ENCODE measurements at places on chromosomes 11 and 22.

DNA sequence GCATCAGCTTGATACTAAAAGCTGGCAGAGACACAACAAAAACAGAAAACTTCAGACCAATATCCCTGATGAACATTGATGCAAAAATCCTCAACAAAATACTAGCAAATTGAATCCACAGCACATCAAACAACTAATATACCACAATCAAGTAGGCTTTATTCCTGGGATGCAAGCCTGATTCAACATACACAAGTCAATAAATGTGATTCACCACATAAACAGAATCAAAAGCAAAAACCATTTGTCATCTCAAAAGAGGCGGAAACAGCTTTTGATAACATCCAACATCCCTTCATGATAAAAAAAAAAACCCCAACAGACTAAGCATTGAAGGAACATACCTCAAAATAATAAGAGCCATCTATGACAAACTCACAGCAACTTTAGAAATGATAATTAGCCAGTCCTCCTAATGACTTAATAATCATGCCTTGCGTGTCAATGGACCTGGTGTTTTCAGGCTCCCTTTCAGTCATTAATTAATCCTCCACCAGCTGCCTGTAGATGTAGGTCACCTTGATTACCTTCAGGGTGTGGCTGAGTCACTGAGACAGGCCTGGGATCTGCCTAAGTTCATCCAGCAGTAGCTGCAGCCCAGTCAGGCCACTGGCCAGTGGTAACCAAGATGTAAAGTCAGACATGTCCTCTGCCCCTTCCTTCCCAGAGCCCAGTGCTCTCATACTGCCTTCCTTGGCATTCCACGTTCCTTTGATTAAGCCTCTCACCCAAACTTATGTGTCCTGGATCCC lies 109.8 kb downstream of the EHF start:
- no peak for DNase-seq

GRCh38 chr11:55697817-55698216 lies 35.8 kb downstream of the OR4C6 start:
- no peak for DNase-seq

- no peak for DNase-seq
Observed at GRCh38 chr11:10418950-10419310, 36.1 kb upstream of the AMPD3 start.

DNA sequence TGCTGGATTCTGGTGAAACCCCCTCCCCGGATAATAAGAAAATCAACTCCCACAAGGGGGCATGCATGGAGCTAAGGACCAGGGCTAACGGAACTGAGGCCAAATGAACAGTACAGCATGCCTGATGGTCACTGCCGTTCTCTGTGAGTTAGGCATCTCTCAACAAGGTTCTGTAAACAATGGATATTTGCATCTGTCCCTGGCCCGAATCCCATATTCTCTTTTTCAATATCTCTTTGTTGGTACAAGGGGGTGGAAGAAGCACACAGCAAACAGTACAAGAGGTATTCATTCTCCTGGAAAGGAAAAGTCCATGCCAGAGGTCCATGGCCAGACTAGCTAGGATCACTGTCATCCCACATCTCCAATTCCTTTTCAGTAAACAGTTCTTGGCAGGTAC lies 32.2 kb upstream of the APOA1 start:
- DNase-seq, result peak; percentile 94

DNA sequence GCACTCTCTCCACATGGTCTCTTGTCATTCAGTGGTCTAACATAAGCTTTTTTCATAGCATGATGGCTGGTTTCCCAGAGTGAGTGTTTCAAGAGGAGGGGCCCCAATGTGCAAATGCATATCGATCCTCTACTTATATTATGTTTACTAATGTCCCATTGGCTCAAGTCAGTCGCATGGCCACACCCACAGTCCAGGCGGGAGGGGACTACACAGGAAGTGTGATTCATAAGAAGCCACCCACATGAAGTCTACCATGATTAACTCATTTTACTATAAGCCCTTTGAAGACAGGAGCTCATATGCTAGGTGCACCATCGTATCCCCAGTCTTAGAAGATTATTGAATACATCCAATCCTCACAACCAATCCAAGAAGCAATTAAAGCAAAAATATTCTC lies 89.5 kb upstream of the ISX start:
- DNase-seq, result no peak

GRCh38 chr11:10891151-10891720 lies 33.4 kb upstream of the ZBED5 start:
- DNase-seq, result no peak

GRCh38 chr22:32839831-32840584 lies 38.5 kb downstream of the TIMP3 start:
- DNase-seq, result no peak

- DNase-seq, result no peak
Observed at GRCh38 chr22:24224468-24224867, 20.4 kb downstream of the GGT5 start.

- no peak for DNase-seq
Observed at GRCh38 chr11:48019595-48019994, 39.2 kb downstream of the PTPRJ start.

DNA sequence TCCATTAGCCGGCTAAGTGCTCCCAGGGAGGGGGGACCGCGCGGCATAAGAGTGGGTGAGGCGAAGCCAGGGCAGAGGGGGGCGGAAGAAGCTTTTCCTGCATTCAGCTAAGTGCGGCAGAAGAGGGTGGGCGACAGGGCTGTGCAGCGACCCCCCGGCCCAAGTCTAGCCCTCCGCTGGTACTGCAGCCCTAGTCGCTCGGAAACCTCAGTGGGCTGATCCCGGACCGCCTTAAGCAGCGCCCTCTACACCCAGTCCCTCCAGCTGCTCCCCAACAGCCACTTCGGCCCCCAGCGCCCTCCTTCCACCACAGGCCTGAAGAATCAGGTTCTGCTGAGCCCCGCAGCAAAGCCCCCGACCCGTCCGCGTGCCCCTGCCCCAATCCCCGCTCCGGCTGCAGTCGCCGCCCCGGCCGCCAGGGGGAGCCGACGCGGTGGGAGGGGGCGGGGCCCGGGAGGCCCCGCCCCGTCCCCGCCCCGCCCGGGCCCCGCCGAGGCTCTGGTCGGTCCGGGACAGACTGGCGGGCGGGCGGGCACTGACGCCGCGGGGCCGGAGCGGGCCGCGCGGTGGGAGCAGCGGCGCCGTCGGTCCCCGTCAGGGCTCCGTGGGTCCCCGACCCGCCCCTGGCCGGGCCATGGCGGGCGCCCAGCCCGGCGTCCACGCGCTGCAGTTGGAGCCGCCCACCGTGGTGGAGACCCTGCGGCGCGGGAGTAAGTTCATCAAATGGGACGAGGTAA lies at the start of gene PLCB3:
Gene PLCB3 (plus strand): TSS at position 515 of the 737 bp plus-strand sequence. CDS start 120 bp downstream, at position 635.
- no peak for DNase-seq

DNA sequence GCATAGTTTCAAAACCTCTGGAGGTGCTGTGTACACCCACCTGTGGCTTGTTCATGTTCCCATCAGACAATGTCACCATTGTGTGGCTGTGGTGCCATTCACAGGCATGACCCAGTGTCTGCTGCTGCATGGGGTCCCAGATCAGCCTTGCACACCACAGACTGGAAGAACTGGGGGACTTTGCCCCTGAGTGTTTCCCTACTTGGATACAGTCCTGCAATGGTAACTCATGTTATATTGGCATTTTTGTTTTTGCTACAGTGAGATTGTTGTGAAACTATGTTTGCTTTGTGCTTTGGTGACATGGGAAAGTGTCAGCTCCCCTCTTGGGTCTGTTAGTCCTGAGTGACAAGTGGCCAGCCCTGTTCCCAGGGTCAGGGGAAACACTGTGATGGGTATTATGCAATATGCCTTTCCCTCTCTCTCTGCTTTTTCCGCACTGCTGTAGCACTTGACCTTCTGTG lies 108.8 kb downstream of the NAV2 start:
- no peak for DNase-seq

DNA sequence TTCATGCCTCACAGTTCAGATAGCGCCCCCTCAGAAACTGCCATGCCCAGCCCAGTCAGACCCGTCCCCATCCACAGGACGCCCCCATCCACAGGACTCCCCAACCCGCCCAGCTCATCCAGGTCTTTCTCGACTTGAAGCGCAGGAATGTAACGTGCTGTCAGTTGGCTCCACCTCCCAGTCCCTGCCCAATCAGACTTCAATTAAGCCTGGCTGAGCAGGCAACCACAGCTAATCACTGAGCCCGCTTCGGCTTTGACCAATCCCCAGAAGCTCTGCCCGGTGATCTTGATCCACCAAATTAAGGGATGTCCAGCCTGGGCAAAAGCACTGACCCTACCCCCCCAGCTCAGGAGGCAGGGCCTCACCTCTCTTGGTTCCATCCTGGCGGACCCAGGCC lies 10.5 kb upstream of the MFNG start:
- DNase-seq, result no peak

- DNase-seq, result no peak
Observed at GRCh38 chr22:46795845-46796565, 33.6 kb downstream of the TBC1D22A start.

DNA sequence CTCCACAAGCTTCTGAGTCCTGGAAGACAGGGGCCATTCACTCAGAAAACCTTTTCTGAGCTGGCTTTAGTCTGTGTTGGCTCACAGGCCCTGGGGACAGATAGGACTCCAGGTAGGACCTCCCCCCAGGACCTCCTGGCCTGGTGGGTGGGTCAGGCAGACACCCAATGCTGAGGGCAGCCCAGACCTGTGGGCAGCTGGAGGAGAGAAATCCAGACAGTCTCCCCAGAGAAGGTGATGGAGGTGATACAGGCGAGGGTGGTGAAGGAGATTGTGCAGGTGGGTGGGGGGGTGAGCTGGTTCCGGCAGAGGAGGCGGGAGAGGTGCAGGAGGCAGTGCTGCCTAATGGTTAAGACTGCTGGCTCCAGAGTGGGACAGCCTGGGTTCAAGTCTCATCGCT lies 15.6 kb downstream of the LRRC32 start:
- DNase-seq, result no peak

DNA sequence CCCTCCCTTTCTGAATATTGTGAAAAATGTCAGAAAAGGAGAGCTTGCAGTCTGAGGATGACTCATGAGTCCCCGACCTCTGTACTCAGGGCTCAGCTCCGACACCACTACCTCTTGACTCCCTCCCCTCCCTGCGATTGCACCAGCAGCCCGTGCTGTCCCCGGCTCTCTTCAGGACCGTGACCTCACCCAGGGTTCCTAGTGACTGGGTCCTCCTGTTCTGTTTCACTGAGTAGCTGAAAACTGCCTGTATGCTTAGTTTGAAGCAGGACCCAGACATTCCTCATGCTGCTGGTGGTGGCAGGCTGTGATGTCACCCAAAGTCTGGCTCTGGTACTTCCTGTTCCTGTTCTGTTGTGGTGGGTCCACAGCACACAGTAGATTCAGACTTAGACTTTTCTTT lies 11.7 kb downstream of the PHRF1 start:
- DNase-seq, result no peak

- no peak for DNase-seq
Observed at GRCh38 chr11:35997902-35998520, 54.1 kb downstream of the LDLRAD3 start.

DNA sequence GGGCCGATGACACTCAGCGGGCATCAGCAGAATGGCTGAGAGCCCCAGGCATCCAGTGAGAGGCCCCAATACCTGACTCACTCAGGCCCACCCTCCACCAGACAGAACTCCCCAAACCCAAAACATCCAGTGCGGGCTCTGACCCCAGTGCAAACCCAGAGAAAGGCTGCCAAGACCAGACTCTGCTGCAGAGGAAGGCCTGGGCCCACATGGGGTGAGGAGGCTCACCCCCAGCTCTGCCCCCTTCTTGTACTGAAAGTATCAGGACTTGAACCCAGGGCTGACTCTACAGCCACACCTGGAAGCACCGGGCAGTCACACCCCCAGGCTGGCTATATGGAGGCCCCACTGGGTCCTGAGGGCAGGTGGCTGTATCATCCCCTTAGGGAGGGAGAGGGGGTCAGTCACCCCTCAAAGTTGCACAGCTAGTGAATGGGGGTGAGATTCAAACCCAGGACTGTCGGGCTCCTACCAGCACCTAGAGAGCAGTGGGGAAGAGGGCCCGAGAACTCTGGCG lies 49.3 kb downstream of the IGLL1 start:
- no peak for DNase-seq

DNA sequence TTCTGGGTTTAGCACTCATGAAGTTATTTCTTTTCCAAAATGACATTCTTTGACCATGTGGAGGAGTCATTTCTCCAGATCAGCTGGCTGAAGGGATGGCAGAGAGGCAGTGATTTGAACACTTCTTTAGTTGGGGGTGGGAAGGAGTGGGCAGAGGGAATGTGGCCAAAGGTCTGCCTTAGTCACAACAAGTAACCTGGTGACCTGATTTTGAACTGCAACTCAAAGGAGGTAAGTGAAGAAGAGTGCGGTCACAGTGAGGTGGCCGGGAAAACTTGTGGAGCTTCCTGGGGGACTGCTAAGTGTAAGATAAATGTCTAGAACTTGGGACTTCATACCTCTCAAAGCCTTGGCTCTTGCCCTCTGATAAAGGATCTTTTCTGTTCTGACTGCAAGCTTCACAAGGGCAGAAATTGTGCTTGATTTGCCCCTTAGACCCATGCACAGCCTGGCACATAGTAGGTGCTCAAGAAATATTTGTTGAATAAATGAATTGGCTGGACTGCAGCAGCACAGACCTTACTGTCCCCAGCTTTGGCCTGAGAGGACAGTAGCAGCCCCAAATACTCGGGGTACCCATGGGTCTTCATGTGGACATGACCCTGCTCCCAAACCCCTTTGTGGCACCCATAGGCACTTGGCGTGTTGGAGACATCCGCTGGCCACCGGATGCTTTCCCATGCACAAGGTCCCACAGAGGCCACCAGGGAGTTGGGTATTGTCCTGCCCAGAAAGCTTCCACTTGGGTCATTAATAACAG lies 99.0 kb upstream of the ALX4 start:
- no peak for DNase-seq

DNA sequence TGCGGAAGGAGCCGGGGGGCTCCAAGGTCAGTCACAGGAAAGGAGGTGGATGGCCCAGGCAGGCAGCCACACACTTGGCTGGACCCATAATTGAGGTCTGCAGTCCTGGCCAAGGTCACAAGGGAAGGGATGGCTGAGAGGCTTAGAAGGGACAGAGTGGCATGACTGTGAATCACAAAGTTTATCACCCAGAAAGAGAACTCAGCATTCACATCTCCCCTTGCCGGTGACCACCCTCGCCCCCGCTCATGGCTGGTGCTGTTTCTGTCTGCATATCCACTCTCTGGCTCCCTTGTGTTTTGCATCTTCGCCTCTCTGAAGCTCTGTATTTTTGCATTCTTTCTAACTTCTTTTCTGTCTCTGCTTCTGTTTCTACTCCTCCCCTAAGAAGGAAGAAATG lies 117.5 kb downstream of the FEZ1 start:
- DNase-seq, result no peak

All from pons (tissue), 1 donor.